ENCODE measurements at places on chromosomes 7 and 10.

- no peak for DNase-seq
These were observed 65.0 kb downstream of the DNAJB6 start for GRCh38 chr7:157401567-157402387.

DNA sequence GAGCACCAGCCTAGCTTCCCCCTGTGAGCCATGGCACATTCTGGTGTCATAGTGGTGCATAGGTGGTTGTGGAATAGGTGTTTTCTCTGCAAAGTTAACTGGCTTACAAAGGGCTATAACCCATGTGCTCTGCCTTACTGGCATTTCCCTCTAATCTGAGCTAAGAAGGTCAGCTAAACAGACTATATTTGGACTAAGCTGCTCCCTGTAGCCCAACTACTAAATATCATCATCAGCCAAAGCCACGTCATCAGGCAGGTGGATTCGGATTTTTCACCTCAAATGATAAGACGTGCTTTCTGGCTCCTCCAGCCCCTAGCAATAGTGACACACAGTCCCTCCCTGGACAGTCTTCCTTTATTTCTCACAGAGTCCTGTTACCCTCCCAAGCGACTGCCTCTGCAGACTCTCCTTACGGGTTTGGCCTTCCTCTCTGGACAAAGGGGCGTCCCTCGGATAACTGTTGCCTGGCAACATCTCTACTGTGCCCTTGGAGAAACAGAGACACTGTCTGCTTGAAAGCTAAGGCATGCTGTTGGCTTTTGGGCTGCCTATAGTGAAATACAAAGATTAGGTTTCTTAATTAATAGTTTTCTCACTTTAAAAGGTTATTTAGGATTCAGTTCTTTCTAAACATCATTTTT is 9.1 kb downstream of the SLC13A4 start:
- no peak for DNase-seq

GRCh38 chr7:78041423-78041822 is 242.8 kb downstream of the PHTF2 start:
- no peak for DNase-seq

- no peak for DNase-seq
These were observed 191.2 kb upstream of the MGMT start for GRCh38 chr10:129275886-129276285.

- no peak for DNase-seq
These were observed 326.2 kb downstream of the FRMD4A start for GRCh38 chr10:14004536-14004935.

Measured in fibroblast of skin of abdomen (primary cell).